ENCODE measurements at places on chromosomes 5 and 9.

DNA sequence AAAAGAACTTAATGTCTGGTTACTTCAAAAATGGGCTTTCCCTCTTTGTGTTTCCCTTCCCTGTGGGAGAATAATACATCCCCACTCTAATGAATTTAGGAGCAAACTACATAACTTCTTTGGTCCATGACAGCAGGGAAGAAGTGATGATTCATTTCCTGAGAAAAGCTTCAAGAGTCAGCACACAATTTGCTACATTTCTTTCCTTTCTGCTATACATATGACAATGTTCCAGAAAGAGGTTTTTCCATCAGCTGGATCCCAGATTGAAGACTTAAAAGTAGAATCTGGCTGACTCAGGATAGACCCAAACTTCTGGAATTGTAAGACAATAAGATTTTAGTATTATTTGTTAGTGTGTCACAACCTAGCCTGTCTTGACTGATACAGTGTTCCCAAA, 126.1 kb downstream of the DRD1 start:
- no peak for DNase-seq

GRCh38 chr5:82664732-82665131, 386.6 kb upstream of the RPS23 start:
- DNase-seq = no peak

- DNase-seq = no peak
Measured at GRCh38 chr9:77125665-77126064, 51.7 kb upstream of the VPS13A start.

GRCh38 chr5:125181955-125182354, 435.5 kb upstream of the ZNF608 start:
- DNase-seq = no peak

- DNase-seq = no peak
Measured at GRCh38 chr5:130335117-130335516, 430.9 kb downstream of the CHSY3 start.

GRCh38 chr9:71704796-71705195, 63.5 kb downstream of the CEMIP2 start:
- DNase-seq = no peak

GRCh38 chr9:115103746-115104477, 14.0 kb downstream of the TNC start:
- DNase-seq = no peak

GRCh38 chr9:18857769-18858168, 175.2 kb downstream of the SAXO1 start:
- DNase-seq = no peak

DNA sequence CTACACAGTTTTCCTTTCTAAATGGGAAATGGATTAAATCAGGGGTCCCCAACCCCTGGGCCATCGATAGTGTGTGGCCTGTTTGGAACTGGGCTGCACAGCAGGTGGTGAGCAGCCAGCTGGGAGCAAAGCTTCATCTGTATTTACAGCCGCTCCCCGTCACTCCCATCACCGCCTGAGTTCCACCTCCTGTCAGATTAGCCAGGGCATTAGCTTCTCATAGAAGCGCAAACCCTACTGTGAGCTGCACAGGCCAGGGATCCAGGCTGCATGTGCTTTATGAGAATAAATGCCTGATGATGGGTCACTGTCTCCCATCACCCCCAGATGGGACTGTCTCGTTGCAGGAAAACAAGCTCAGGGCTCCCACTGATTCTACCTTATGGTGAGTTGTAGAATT, 41.2 kb upstream of the FLT4 start:
- no peak for DNase-seq

DNA sequence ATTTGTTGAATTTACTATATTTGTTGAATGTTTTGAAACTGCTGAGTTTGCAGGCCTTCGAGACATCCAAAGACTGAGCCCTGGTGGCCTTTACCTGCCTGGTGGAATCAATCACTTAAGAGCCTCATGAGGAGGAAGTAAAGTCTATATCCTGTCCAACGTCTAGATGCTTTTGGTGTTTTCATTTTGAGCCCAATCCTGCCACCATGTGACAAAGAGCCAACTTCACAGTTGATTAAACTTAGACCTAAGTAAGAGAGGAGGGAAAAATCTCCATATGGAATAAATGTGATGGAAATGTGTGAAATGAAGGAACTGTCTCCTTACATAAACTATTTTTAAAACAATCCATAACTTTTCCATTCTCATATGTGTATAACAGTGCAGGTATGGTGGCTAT, 220.1 kb downstream of the PRR16 start:
- no peak for DNase-seq

- DNase-seq = no peak
Measured at GRCh38 chr5:94782383-94782782, 163.9 kb downstream of the SLF1 start.

DNA sequence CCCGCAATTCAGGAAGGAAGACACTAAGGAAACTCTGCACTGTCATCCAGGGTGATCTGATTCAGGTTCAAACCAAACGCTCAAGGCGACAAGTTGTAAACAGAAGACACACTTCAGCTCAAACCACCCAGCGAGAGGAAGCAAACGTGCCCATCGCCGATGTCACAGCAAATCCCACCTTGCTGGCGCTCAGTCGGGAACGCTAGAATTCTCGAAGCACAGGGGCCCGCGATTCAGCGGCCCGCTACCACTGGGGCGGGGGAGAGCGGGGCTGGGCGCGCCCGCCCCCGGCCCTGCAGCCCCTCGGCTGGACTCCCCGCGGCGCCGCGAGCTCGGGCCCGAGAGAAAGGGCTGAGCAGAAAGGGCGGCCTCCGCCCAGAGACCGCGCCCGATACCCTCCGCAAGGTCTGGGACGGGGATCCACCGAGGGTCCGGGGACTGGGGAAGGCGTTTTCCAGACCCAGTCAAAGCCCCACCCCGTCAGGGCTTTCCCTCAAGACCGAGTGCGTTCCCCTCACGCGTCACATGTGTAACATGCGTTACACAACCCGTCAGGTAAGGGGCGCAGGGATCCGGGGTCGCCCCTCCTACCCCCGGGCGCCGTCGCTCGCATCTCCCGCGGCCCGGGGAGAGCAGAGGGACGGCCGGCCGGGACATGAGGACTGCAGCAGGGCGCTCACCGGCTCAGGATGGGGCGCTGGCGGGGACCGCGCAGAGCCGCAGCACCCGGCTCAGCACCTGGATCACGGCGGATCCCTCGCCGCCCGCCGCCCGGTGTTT, 469 bp downstream of the AGTPBP1 start:
- DNase-seq = no peak

GRCh38 chr5:72499730-72500129, 7.5 kb downstream of the ZNF366 start:
- DNase-seq = no peak

DNA sequence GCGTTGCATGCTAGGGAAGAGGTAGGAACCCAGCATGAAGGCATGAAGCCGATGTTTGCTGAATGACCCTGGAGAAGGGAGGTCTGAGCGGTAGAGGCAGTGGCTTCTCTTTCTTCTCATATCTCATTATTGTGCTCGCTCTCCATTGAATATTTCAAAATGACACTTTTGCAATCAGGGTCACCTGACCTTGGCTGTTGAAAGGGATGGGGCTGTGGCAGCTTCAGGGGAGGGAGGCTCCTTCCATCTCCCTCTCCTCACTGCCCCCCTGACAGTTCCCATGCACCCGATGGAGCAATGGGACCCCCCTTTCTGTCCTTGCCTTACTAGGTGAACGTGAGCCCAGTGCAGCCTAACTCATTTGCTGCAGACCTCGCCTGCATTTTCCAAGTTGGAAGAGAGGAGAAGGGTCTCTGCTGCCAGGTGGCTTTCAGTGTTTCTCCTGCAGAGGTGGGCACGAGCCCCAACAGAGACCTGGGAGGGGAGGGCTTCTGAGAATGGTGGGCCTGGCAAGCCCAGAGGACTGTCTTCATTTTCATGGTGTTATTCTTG, 17.9 kb downstream of the STC2 start:
- no peak for DNase-seq

DNA sequence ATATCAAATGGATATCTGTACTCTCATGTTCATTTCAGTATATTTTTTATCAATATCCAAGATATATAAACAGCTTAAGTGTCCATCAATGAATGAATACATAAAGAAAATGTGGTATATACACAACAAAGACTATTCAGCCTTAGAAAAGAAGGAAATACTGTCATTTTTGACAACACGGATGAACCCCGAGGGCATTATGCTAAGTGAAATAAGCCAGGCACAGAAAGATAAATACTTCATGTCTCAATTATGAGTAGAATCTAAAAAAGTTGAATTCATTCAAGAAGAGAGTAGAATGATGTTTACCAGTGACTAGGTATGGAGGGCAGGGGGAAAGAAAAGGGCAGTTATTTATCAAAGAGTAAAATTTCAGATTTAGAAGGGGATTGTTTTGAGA, 949.8 kb upstream of the TYRP1 start:
- DNase-seq = no peak

- no peak for DNase-seq
Measured at GRCh38 chr9:86665416-86665815, 281.9 kb downstream of the GAS1 start.

GRCh38 chr5:94433397-94434163, 184.8 kb downstream of the KIAA0825 start:
- DNase-seq = no peak

DNA sequence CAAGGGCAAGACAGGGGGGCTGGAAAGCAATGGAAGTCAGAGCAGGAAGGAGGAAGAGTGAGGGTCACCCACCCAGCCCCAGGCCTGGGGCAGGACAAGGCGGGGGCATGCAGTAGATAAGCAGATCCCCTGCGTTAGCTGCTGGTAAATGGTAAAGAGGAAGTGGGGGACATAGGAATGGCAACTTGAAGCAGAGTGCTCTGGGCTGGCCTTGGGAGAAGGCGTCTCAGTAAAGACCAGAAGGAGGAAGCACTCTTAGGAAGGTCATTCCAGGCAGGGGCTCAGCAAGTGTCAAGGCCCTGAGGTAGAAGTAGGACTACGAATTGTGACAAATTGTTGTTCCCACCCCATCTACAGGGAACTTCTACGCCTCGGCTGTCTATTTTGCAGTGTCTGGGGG, 15.1 kb downstream of the TCOF1 start:
- DNase-seq = no peak

DNA sequence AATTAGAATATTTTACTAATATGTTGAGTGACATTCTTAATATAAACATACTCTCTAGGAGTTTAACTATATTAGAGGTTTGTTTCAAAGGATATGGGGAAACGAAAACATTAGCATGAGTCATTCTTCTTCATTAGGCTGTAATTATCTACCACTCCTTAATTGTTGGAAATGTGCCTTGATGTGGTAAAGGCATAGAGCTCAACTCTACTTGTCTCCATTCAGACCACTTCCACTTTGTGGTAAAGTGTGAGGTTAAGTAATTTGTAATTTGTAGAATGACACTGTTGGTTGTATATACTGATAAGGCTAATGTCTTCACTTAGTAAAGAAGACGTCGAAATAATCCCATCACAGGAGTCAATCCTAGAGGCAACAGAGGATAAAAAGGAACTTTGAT, 58.1 kb downstream of the HAPLN1 start:
- no peak for DNase-seq

DNA sequence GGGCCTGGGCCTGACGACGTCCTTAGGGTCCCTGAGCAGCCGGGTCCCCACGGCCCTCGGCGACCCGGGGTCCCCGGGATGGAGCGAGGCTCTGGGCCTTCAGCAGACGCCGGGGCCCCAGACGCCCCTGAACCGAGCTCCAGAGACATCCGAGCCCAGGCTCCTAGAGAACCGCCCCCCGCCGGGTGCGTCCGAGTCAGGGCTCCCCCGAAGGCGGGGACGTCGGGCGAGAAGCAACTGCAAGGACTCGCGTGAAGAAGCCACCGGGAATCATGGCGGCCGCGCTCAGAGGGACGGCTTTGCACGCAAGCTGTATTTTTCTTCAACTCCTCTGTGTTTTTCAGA, 25.5 kb downstream of the IRX4 start:
- no peak for DNase-seq

DNA sequence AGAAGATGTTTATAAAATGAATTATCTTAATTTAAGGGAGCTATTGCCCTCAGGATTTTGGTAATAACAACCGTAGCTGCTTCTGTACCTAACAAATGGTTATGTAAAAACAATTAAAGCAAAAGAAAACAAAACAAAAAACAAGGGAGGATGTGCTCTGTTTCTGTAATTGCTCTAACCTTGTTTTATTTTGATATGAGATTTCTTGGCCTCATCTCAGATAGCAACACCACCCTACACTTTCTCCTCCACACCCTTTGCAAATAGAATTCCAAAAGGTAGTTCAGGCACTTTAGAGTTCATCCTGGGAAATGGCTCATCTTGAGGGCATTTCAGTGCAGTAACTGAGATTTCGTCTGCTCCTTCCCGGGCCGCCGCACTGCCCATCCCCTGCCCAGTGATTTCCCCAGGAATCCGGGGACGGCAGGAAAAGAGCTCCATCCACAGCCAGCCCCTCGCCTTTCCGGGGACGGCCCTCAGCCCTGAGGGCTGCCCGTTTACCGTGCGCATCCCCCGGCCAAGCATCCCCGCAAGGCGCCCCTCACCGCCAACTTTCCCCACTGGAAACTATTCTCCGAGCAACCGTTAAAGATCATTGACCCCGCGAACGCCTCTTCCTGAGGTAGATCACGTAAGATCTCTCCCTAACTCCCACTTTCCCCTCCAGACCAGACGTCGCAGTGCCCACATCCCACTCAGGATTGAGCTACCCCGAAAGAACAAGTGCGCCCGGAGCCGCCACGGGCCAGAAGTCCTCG, 1.2 kb downstream of the FNBP1 start:
- DNase-seq = no peak

DNA sequence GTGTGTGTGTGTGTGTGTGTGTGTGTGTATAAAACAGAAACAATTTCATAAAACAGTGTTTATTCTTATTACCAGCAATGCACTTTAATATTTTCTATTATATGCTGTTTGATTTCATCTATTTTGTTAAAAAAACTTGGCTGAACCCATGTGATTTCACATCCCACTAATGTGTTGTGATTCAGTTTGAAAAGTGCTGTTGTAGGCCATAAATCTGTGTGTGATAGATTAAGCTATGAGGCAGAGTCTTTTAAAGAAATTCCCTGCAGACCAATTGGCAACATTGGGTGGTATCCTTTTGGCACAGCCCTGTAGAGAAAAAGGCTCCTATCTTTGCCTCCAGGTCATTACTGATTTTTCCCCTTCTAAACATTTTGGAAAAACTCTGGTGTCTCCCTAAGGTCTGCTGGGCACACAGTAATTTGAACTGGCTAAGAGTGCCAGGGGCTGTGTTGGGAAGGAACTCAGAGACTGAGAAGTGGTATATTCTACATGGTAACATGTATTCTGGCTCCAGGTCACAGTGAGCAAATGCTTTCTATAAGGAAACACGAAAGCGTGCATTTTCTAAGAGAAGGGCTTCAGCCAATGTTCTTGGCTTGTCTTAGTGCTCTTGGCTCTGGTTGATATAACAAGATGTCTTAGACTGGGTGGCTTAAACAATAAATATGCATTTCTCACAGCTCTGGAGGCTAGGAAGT, 4.5 kb downstream of the CAMK4 start:
- DNase-seq = no peak

GRCh38 chr9:134365791-134366222, 39.6 kb downstream of the RXRA start:
- DNase-seq = no peak

- DNase-seq = no peak
Measured at GRCh38 chr5:148511810-148512347, 128.1 kb downstream of the FBXO38 start.

GRCh38 chr9:89721176-89721700, 116.4 kb downstream of the GADD45G start:
- DNase-seq = no peak

Measured in NCI-H187 treated with DMSO at 0.1 percent for 48 hours (cell line).